AG09309 (cell line): ENCODE measurements at places on chromosomes 7 and 10.

GRCh38 chr10:71419750-71420149 lies 23.0 kb downstream of the CDH23 start:
- no peak for DNase-seq

DNA sequence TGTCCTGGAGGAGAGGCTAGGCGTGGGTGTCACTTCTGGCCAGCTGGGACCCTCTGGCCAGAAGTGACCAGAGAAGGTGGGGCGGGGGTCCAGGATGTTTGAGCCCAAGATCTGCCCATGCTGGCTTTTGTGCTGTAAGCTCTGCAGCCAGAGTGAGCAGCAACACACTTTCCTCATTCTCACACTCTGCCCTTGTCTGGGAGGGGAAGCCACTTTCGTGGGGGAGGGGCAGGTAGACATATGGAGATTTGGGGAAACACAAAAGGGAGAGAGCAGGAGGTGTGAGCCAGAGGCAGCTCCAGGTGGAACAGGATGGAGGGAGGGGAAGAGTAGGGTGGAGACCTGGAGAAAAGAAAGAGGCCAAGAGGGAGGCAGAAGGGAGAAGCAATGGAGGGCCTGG lies 31.5 kb upstream of the ADCYAP1R1 start:
- DNase-seq, result no peak

- DNase-seq, result no peak
Measured at GRCh38 chr10:107144490-107144889, 20.0 kb downstream of the SORCS1 start.

DNA sequence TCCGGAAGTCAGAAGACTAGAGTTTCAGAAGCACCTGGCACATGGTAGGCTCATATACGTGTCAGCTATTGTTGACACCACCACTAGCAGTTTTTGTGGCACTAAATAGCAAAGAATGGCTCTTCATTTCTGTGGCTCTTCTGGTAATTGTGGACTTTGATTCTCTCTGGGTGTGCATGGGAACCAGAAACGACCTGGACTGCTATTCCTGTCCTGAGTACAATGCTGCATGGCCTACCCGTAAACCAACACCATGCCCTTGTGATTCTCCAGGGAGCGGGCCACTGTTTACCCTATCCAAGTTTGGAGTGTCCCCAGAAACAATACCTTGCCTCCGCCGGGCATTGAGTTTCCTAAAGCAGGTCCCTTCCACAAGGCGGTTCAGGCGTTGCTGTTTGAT lies 162.9 kb upstream of the AOAH start:
- DNase-seq, result no peak

DNA sequence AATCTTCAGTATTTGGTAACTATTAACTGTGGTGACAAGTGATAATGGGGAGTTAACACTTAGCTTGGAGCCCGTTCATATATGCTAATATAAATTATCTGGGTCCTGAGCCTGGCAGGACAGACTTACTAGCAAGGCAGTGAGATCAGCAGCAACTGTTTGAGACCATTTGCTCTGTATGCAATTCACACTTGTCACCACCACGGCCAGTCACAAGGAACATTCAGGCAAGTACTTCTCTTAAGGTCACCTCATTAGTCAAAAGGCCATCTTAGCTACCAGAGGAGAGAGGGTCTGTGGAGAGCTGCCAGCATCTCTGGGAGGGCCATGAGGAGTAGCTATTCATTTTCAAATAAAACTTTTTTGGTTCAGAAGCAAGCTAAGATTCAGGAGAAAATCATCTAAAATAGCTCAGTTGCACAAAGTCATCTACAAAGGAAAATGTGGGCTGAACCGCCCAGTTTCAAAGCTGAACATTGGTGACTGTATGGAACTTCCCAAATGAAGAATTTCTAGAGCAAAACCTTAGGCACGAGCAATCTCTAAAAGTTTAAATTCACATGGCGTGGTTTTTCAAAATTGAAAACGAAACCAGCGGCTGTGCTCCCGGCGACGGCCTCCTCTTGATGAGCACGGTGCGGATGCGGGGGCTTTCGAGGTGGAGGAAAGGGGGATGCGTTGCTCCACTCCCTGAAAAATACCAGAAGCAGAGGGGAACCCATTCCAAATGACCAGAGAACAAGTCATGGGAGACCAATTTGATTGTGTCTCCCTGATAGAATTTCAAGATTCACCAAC lies 233.5 kb upstream of the MGMT start:
- no peak for DNase-seq

GRCh38 chr7:135178364-135178763 lies 7.9 kb upstream of the CYREN start:
- no peak for DNase-seq

GRCh38 chr7:51606601-51607154 lies 290.1 kb upstream of the COBL start:
- no peak for DNase-seq

DNA sequence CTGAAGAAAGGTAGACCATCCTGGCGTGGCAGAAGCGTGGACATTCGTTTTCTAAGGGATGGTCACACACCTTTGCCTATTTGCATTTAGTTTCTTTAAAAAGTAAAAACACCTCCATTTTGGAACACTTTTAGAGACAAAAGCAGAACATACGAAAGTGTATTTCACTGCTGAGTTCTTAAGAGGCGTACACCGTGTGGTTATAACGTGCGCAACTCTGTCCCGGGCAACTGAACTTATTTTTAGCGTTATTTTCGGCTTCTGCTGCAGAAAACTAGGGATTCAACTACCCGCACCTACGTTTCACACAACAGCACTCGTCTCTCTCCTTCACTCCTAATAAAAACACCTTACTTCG lies 557 bp upstream of the LSM8 start:
- no peak for DNase-seq

GRCh38 chr7:81908220-81908619 lies 138.4 kb upstream of the HGF start:
- no peak for DNase-seq

- no peak for DNase-seq
Measured at GRCh38 chr7:2233926-2234325, 1.2 kb upstream of the MAD1L1 start.

DNA sequence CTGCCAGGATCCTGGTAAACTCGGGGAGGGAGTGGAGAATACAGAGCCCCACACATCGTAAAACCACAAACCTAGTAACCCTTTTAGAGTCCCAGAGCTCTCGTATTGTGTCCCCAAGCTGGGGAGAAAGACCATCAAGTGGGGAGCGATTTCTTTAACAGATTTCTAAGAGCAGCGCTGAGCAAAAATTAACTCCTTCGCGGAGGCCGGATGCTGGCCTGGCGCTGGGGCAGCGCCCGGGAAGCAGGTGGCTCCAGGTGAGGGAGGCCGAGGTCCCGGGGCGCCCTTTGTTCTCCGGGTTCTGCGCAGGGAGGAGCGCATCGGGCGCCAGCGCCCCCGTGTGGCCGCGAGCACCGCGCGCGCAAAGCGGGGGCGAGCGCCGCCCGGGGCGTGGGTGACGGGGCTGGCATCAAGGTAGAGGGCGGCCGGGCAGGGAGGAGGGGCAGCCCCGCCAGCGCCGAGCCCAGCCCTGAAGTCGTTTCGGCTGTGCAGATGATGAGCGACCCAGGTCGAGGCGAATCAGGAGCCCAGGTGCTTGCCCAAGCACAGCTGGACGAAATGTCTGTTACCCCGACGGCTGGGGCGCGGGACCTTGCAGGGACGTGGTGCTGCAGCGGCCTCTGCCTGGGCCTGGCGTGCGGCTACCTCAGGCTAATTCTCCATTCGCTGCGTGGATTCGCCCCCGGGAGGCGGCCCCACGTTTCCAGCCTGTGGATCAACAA lies 10.4 kb upstream of the FGFR2 start:
- DNase-seq, result no peak

DNA sequence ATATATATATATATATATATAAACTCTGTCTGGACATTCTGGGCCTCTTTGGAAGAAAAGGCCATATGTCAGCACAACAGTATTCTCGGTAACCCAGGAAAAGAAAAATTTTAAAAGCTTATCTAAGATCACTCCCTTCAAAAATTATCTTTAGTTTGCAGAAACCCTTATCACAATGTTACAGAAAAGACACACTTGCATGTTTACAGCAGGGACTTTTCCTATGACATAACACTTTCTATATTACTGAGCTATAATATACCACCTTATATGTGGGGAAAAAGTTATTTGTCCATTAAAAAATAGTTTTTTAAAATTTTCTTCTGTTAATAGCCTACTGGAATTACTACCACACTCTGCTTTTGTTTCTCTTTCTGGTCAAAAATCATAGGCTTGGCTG lies 25.4 kb downstream of the ANKRD61 start:
- DNase-seq, result no peak

GRCh38 chr7:33035776-33036175 lies 26.8 kb downstream of the NT5C3A start:
- DNase-seq, result no peak

DNA sequence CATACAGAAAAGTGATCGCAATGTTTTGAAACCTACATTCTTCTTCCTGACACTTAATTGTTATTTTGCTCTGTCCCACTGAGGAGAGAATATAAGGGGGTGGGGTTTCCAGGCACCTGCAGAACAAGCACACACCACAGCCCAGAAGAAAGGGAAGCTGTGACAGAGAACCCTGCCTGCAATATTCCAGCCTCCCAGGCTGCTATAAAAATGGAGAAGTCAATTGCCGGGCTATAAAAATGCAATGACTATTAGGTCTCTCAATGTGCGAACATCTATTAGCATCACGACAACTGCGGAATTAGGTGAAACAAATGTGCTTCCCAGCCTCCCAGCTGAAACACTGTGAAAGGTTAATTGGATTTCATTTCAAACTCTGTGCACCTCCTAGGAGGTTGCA lies 145.3 kb upstream of the FRMD4A start:
- DNase-seq, result no peak

DNA sequence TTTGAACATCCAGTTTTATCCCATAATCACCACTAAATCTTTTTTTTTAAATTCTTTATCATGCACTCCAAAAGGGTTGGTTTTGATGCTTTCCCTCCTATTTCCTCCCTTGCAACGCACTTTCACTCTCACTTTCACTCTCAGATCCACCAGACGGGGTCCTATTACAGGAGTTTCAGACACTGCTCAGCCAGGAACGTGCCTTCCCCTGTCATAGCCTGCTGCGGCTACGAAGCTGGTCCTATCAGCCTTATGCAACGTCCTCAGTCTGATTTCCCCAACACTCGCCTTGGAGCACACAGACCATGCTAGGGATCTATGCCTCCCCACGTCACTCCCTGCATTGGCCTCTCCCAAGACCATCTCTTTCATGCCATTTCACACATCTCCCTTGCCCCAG lies 23.4 kb downstream of the ZPBP start:
- DNase-seq, result no peak

GRCh38 chr7:123643495-123644441 lies 11.9 kb upstream of the LMOD2 start:
- peak; percentile 29 for DNase-seq

GRCh38 chr10:103749779-103750178 lies 105.6 kb downstream of the SH3PXD2A start:
- DNase-seq, result no peak

DNA sequence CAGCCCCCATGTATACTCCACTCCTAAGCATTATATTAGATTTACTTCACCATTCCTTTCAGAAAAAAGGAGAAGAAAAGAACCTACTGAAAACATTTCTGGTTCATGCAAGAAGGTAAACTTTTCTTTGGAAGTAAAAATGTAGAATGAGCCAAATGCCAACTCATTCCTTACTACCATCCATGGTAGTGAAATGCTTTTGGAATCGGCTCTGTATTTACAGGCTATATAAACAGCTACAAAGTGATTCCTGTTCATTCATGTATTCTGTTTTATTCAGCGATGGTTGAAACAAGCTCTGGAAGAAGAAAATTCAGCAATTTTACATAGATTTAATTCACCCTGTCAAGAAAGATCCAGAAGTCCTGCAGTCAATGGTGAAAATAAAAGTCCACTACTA lies 91.6 kb downstream of the KMT2E start:
- no peak for DNase-seq

GRCh38 chr7:30143748-30144251 lies 9.0 kb downstream of the MTURN start:
- DNase-seq, result no peak

DNA sequence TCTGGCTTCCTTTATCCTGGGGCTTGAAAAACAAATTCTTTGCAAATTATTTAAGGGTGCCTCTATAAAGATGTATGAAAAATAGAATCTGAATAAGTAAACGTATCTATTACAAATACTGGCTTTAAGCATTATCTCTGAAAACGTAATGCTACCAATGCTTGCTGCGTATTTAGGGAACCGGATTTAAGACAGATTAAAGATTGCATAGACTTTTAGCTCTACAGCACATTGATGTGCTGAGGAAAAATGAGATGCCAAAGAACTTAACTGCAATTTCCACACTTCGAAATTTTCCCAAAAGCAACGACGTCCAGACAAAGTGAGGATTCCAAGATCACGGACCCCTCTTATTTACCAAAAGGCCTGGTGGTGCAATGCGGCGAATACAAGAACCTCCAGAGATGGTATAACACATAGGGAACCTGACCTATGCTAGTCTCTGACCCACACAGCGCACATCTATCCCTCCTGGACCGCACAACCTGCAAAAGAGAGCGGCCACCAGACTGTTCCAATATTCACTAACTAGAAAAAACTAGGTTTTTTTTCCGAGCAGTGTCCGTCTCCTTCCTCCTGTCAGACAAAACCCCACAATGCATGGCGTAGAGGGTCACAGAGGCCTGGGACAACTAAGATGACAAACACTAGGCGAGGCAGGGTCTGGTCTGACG lies 34.3 kb upstream of the PHF14 start:
- no peak for DNase-seq

- DNase-seq, result no peak
Measured at GRCh38 chr10:27799046-27799445, 53.4 kb upstream of the MKX start.

DNA sequence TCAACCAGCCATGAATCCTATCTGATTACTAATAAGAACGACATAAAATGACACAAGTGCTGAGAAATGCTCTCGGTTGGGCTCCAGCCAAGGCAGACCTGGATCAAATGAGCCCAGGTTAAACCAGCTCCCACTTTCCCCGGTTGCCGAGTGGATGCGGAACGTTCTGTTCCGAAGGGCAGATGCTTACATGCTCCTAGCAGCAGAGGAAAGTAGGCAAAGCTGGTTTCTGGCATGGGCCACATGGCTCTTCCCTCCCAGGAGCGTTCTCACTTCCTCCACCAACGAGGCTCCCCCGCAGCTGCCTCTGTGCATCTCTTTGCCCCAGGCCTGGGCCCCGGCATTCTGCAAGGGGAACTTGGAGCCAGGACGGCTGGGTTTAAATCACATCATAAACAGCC lies 61.8 kb upstream of the SDK1 start:
- DNase-seq, result no peak

DNA sequence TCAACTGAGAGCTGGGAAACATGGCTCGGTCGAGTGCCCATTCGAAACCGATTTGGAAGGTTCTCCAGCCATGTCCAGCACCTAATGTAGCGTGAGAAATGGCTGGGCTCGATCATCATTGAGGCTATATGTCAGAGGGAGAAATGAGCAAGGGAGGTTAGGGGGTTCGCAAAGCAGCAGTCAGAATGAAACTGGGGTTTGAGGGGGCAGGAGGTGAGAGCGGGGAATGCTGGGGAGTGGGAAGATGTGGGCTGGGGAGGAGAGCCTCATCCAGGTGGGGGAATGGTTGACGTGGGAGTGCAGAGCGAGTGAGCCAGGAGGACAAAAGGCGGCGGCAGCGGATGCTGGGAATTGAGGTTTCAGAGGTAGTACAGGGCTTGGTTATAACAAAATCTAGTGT lies 34.8 kb upstream of the GALNTL5 start:
- DNase-seq, result no peak

- DNase-seq, result no peak
Measured at GRCh38 chr10:71509444-71509843, 112.7 kb downstream of the CDH23 start.

GRCh38 chr10:1434202-1434601 lies 303.1 kb downstream of the ADARB2 start:
- no peak for DNase-seq

GRCh38 chr7:44767134-44767911 lies 18.7 kb downstream of the ZMIZ2 start:
- no peak for DNase-seq
